Large intestine (tissue), 12 donors: ENCODE measurements at places on chromosomes 3 and 15.

DNA sequence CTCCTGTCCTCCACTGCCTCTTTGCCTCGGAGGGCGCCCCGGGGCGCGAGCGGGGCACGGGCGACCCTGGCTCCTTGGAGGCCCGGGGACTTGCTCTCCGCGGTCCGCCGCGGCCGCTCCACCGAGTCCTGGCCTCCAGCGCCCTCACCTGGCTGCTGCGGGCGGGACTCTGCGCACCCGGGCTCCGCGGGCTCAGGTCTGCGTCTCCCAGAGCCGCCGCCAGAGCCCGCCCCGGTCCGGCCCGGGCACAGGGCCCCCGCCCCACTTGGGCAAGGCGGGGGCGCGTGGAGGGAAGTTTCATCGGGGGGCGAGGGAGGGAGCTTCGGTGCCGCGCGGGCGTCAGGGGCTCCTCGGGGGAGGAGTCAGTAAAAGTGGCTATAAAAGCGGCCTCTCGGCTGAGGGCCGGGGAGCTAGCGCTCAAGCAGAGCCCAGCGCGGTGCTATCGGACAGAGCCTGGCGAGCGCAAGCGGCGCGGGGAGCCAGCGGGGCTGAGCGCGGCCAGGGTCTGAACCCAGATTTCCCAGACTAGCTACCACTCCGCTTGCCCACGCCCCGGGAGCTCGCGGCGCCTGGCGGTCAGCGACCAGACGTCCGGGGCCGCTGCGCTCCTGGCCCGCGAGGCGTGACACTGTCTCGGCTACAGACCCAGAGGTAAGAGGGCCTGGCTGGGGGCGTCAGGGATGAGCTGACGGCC, at the start of gene CEMIP:
Gene CEMIP, plus strand, starts transcription at position 407 of the 694 bp plus-strand sequence. CDS start 94,510 bp downstream, outside the sequence.
- DNase-seq: peak; percentile 74

- no peak for DNase-seq
These were observed 97.7 kb upstream of the CHRNA7 start for GRCh38 chr15:31932576-31932975.

DNA sequence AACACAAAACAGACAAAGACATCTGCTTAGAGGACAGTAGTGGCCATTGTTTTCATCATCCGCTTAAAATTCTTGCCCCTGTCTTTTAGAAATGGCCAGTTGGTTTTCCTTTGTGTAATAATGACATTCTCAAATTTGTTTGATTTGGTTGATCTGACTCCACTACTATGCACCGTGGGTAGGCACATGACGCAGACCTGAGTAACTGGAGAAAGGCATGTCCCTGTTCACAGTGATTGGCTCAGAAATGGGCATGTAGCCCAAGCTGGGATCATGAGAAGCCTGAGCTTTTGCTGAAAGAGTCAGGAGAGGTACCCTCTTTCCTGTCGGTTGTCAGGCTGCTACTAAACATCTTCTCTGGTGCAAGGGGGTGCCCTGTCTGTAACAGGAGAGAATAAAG, 36.6 kb upstream of the MAGI1 start:
- DNase-seq: no peak

GRCh38 chr3:217099-217813, 20.7 kb downstream of the CHL1 start:
- no peak for DNase-seq

DNA sequence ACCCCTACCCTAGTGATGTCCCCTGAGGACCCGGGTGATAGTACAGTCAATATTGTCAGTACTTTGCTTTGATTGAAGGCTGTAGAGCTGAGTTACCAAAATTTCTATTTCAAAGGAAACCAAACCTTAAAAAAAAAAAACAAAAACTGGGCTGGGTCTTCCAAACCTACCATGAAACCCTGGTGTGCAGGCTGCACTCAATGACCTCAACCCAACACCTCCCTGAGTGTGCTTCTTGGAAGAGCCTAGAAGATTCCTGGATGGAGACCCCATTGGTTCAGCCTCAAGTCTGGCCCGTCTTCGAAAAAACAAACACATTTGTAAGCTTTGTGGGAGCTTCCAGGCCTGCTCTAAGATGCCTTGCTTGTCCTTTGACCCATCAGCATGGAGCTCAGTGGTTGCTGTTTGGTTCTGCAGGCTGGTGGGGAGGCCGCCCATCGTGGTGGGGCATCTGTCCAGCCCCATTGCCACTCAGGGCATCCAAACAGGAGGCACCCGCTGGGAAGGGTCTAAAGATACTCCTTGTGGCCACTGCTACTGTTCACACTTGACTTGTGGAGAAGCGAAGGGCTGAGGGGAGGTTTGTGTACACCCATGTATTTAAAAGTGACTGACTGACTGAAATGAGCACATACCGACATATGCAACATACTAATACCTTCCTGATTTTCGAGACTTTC, 32.2 kb downstream of the CRTAP start:
- no peak for DNase-seq

DNA sequence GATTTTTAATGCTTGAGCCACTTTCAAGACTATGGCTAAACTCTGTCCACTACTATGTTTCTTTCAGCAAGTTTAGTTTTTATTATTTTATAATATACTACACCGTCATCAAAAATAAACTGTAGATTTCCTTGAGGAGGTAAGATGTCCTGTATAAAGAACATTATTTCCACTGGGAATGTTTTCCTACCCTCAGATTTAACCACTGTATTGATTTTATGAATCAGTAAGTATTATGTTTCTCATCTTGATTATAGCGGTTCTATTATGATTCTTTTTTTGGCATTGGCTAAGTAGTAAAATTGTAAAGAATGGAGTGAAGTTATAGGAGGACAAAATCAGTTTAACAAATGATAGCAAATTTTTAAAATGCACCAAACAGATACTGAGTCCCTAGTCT, 44.4 kb downstream of the ADAM10 start:
- DNase-seq: no peak

DNA sequence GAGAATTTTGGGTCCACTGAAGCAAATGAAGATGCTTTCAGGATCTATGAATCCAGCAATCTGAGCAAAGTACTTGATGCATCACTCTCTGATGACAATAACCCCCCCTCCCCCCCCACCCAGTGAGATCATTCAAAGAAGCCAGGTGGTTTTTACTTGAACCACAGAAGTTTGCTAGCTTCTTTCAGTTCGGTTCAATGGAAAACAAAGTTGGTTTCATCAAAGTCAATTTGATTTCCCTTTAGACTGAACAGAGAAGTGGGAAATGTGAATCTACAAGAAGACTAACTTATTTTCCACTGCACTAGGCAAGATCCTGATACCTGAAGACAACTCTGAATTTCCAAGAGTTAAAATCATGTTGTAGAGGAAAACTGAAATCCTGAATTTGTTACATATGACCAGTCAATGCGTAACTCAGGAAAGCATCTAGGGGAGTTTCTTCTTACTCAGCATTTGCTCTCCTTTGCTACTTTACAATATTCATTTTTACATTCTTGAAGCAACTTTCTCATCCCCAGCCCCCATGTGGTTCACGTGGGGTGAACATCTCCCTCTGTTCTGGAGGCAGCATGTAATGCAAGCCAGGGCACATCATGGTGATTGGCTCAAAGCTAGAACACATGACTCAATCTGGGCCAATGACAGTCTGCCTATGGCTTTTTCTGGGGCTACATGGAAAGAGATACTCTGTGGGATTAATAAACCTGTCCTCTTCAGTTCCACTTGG, 572.6 kb downstream of the FOXP1 start:
- DNase-seq: no peak

DNA sequence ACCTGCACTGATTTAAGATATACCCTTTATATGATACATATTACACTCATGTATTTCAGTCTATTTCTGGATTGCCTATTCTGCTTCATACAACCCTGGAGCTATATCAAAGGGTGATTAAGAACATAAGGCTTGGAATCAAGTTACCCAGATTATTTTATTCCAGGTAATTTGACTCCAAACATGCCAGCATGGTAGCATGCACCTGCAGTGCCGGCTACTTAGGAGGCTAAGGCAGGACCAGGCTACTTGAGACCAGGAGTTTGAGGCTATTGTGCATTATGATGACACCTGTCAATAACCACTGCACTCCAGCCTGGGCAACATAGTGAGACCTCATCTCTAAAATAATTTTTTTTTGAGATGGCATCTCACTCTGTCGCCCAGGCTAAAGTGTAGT, 50.4 kb upstream of the NEO1 start:
- DNase-seq: no peak

DNA sequence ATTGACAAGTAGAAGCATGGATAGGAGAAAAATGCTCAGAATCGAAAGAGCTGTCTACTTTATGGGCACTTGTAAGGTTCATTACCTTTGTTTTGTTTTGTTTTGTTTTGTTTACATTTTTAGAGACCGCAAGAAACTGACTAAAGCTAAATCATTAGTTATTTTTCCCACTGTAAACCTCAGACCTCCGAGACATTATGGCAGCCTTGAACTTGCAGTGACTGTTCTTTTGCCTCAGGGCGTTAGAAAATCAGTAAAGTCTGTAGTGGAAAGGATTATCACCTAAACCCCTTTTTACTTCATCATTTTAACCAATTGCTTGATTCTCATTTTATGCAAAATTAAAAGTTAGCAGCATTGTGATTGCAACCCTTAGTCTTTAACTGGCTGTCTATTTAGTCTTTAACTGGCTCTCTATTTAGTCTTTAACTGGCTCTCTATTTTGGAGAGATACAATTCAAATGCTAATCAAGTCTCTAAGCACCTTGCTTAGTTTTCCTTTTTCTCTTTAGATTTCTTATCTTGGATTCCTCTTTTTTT, 383.3 kb upstream of the ROBO2 start:
- no peak for DNase-seq

DNA sequence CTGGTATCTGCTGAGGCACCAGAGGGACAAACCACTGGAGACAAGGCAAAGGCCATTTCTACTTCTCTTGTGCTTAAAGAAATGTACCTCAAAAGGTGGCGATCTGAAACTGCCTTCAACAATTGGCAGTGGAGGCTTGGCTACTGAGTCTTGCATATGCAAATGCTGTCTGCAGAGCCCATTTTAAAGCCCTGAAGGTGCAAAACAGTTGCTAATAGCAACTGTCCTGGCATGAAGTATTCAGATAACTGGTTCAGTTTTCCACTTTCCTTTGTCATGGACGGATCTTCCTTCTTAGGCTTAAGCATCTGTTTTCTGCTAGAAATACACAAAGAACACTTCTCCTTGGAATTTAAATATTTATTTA, 71.4 kb upstream of the PSMD6 start:
- no peak for DNase-seq

GRCh38 chr15:89903858-89904130, 9.0 kb downstream of the ARPIN start:
- DNase-seq: no peak

- DNase-seq: no peak
These were observed 81.4 kb upstream of the PXYLP1 start for GRCh38 chr3:141150081-141150830.

- DNase-seq: peak; percentile 64
These were observed 77.6 kb downstream of the FHIT start for GRCh38 chr3:61173676-61174075.

- DNase-seq: no peak
These were observed 31.1 kb downstream of the DGKG start for GRCh38 chr3:186330772-186331460.

DNA sequence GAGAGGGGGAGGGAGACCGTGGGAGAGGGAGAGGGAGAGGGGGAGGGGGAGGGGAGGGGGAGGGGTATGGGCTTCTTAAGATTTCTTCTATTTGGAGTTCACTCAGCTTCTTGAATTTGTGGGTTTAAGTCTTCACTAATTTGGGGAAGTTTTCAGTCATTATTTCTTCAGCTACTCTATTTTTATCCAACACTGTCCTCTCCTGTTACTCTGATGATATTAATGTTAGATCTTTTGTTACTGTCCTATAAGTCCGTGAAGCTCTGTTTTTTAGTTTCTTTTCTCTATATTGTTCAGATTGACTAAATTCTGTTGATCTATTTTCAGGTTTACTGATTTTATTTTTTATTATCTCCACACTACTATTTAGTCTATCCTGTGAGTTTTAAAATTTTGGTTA, 351.5 kb upstream of the TPM1 start:
- DNase-seq: no peak

- no peak for DNase-seq
These were observed 334.4 kb upstream of the THRB start for GRCh38 chr3:24829011-24829581.

GRCh38 chr3:150787741-150788370, 24.9 kb upstream of the SIAH2 start:
- DNase-seq: peak; percentile 65

- DNase-seq: no peak
These were observed 102.8 kb upstream of the GBE1 start for GRCh38 chr3:81864272-81864671.

- DNase-seq: no peak
These were observed 10.9 kb upstream of the FAM107A start for GRCh38 chr3:58588030-58588614.

DNA sequence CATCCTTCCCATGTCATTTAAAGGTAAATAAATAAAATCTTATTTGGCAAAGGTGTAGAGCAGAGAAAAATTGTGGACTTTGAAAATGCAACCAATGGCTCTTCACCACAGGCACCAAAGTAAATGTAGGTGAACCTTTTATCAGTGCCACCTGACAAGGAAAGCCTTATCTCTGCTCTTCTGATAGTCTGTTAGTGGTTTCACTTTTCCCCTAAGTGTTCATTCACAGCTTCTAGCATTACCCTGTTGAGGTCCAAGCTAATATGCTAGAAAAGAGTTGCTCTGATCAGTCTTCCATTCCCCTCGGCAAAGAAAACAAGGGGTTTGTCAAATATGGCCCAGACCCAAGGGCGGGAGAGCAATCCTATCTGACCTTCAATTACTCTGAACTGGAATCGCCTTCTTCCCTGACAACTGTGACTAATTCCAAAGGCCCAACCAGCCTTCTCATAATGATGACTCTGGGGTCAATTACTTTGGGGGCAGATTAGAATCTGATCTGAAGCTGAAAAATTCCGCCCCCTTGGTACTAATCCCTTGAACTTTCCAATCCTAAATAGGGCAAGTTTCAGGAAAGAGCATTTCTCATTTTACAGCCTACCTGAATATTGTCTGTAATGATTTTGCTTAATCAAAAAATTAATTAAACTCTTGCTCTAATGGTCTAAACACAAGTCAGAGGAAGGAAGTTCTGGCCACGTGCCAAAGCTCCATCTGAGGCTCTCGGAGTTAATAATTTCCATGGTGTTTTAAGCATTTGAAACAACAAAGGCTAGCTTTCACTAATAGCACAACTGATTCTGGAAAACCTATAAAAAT, 52.4 kb downstream of the SETMAR start:
- peak; percentile 68 for DNase-seq

GRCh38 chr3:43695443-43695842, 4.7 kb downstream of the ABHD5 start:
- DNase-seq: no peak

GRCh38 chr15:25863111-25863967, at the start of gene ATP10A:
Gene ATP10A, minus strand, starts transcription at chr15:25863327. Its CDS starts 231 bp downstream, at chr15:25863096.
- peak; percentile 30 for DNase-seq
